ENCODE measurements at places on chromosomes 3 and 15.
A peak's percentile ranks its signal among the peaks of the same experiment; 100 is the strongest.

- DNase-seq: peak; percentile 9
Observed at GRCh38 chr3:135034891-135035440, 239.9 kb downstream of the EPHB1 start.

DNA sequence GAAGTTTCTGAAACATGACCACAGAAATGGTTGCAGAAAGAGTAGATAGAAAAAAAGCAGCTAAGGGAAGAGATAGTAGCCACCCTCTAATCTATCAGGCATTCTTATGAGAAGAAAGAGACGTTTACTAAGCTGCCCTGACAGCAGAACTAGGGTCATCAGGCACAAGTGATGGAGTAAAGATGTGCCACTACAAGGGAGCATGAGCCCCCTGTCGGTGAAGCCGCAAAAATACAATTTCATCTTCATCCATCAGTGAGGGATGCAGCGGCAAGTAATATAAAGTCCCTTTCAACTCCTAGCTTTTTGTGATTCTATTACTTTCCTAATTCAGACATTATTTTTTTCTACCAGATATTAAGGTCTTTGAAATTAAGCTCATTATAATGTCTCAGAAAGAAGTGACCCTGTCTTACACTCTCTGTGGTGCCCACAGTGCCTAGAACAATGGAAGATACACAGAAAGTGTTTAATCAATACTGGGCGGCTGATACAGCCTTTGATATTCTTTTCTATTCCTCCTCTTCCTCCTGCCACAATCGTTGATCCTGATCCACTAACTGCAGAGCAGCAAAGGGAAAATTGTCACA lies 651.6 kb downstream of the NTRK3 start:
- peak; percentile 15 for DNase-seq

GRCh38 chr3:78838362-78838761 lies 929.4 kb downstream of the ROBO1 start:
- DNase-seq: no peak

DNA sequence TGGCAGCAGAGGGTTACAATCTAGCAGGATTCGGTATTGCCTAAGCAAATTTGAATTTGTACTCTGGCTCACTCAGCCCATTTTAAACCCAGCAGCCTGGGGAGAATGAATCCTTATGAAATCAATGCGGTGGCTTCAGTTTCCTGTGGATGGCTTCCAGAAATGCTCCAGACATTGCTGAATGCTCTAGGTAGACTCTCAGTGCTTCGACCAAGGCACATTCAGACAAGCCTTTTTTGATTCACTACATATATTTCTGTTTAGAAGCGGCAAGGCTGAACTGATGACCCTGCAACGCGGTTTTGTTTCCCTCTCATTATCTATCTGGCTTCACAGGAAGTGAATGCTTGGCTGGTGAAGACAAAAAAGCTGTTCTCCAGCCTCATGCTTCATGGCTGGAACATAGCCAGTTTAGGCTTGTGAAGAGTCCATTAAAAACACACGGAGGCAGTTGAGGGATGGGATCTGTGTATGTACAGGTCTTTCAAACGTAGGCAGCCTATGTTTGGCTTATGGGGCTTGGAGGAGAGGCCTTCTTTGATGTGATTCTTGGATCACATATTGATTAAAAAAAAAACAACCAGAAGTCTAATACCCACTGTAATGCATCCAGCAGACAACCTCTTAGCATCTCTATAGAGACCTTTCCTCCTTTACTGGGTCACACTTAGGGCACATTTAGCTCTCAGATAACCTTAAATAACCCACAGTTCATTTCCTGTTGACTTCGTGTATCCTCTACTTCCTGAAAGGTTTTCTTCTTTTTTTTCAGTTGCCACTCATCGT lies 400.2 kb upstream of the TBL1XR1 start:
- DNase-seq: peak; percentile 94

DNA sequence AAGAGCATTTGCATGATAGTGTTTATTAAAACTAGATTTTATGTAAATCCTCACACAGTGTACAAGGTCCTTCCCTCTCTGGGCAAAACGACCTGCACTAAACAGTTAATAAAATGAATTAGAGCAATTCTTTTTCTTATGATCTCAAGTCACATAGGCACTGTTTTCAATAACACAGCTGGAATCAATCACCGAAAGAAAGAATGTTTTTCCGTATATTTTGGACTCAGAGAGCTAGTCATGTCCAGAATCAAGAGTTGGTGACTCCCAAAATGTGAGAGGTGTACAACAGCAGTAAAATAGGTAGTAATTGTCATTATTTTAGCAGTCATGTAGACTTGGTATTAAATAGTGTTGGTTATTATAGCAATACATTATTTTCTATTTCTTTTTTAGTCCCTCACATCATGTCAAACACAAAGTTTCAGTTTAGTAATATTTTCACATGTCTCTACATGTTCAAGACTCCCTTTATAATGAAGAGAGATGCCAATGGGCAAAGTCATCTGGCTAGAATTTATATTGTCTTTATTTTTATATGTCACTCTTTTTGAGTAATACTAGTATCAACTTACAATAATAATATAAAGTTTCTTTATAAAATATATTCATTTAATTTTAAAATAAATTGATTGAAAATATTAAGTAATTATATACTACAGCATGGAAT lies 448.6 kb upstream of the CDIN1 start:
- DNase-seq: peak; percentile 17

- peak; percentile 28 for DNase-seq
Observed at GRCh38 chr3:75294124-75294523, 370.0 kb upstream of the FRG2C start.

GRCh38 chr15:78993931-78994530 lies 49.2 kb upstream of the CTSH start:
- no peak for DNase-seq

GRCh38 chr15:91941871-91942658 lies 88.6 kb downstream of the SLCO3A1 start:
- DNase-seq: no peak

- no peak for DNase-seq
Observed at GRCh38 chr3:122936335-122936734, 91.2 kb downstream of the SEMA5B start.

- peak; percentile 73 for DNase-seq
Observed at GRCh38 chr3:150135287-150135721, 164.6 kb upstream of the PFN2 start.

GRCh38 chr3:77186319-77186718 lies 146.4 kb downstream of the ROBO2 start:
- DNase-seq: no peak

DNA sequence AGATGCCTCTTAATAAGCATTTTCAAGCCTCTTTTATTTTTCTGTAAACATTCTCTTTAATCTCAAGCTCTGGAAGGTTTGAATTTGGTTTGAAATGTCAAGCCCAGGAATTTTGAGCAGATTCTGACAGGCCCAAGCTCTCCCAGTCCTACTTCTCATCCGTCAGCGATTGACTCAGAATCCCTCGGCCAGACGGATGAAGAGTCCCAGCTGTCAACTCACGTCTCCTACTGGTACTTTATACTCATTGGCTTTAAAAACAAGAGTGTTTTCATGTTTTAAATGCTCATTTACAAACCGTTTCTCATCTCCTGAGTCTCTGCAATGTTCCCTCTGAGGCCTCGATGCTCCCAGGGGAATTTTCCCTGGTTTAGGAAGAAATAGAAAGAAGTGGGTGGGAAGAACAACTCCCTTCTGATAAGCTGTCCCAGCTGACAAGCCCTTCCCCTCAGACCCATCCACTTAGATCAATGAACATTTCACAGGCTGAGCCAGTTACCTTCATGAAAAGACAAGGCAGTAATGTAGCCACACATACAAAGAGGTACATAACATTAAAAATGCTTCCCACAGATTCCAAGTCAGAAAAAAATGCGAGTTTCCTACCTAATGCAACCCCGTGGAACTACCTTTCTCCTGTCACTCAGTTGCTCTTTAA lies 478.2 kb upstream of the DPH6 start:
- DNase-seq: no peak

GRCh38 chr15:70418943-70419342 lies 321.2 kb upstream of the TLE3 start:
- DNase-seq: no peak

DNA sequence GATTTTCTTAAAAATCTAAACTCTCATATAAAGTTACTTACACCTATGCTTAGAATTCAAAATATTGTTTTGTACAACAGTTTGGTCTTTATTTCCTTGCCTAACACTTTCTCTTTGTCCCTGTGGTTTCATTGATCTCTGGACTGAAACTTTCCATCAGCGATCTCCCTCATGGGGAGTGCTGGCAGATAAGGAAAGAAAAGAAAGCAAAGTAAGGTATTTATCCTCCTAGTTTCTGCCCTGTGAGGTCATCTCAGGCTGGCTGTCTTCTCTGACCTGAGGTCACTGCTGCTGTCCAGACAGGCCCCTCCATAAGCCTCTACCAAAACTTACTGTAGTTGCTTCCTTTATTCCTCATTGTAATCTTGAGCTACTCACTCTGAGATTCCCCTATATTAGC lies 57.9 kb upstream of the EPHA6 start:
- no peak for DNase-seq

GRCh38 chr3:25291481-25291905 lies 136.6 kb upstream of the RARB start:
- DNase-seq: no peak

DNA sequence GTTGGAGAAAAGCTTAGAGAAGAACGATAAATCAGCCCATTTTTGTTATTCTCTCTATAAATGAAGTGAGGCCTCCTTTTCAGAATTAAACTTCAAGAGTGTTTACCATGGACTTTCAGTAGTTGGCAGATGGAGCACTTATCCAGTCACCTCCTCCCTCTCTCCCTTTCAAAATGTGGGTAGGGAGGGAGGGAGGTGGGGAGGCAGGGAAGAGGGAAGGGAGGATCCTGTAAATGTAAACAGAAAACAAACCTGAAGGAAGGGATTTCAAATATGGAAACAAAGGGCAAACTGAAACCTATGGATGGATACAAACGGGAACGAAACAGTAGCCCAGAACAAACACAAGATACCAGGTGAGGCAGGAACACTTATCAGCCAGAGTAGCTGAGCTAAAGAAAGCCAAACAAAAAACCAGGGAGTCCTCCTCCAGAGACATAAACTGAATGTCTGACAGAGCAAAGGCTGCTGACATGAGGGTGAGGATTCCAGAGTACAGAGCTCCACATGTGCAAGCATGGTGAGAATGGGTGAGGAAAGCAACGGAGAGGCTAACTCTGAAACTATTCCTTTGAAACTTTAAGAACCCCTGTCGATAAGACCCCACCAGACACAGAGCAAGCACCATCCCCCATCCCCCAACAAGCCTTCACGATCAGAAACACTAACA lies 41.0 kb upstream of the GP5 start:
- DNase-seq: no peak

GRCh38 chr15:40829115-40829514 lies 607 bp upstream of the PPP1R14D start:
- DNase-seq: no peak

- no peak for DNase-seq
Observed at GRCh38 chr15:77681362-77681761, 48.6 kb upstream of the LINGO1 start.

DNA sequence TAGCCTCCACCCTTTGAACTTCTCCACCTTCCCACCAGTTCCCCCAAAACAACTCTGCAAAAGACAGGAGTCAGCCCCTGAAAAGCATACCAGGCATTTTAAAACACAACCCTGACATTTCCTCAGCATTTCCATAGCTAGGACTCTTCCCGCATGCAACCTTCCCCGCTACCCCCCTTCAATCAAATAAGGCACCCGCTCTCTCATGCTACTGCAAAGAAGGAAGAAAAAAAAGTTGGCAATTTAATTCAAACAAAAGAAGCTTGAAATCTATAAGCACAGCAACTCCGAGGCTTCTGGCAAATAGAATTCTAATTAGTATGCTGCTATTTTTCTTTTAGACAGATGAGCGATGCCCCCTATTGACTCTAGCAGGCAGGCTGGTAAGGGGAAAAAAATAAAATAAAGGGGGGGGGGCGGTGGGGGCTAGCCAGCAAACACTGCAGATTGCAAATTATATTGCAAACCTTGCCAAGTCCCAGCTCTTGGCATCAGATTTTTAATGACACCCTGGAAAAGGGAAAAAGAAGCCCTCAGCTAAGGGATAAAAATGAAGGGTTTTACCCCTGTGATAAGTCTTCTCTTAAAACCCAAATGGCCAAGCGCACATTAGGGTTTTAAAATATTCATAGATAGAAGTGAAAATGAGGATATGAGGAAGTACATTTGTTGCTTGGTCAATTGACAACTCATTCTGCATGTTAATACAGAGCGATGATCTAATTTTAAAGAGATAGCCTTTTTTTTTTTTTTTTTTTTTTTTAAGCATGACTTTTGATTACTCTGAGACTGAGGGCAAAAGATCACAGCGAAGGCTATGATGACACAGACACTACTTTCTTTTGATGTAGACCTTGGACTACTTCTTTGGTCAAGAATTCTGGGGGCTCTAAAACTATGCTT lies 255.2 kb downstream of the NR2F2 start:
- DNase-seq: peak; percentile 1

DNA sequence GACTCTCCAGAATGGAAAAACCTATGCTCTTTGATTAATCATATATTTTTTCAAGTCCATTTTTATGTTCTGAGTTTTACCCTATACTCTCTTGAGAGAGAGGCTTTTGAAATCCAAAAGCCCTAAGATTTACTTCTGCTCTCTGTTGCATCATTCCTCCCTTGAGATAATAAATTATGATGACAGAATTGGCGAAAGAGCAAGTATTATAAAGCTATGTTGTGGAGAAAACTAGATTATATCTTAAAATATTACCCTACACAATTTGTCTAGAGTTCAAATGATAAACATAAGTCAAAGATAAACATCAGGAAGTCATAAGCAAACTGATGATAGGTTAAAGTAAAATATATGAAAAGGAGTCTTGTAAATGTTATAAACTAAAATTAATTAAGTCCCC lies 293.4 kb upstream of the MME start:
- peak; percentile 84 for DNase-seq

- peak; percentile 41 for DNase-seq
Observed at GRCh38 chr3:46662771-46663551, 30.5 kb downstream of the ALS2CL start.

DNA sequence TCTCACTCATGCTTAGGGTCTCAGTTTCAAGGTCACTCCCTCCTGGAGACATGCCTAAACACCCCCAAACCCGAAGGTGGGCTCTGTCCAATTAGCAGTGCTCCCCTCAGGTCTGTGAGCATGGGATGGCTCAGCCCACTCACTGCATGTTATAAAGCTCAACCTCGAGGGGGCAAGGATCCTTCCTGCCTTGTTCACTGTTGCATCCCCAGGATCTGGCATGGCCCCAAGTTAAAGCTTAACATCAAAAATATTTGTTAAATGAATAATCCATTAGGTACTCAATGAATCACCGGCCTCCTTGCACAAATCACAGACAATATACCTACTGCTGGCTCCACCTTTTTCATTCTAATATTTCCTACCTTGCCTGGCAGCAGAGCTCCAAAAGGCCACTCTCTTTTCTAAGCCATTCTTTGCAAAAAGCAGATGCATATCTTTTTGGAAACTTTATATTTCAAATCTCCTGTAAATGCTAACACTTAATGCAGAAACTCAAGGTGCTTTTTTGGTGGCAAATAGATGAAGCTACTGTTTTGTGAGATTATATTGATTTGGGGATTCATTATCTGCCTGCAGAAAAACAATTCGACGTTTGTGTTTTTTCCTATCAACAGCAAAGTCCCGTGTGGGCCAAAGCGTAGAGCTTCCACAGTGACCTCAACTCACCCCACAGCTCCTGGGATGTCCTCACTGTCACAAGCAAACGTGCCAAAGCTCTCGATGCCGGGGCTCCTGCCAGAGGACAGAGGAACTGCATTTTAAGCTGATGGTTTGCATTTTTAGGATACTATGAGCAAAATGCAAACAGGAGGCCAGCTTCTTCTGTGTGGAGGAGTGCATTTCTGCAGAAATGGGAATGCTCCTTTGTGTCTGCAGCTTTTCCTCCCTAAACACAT lies 35.4 kb downstream of the PCOLCE2 start:
- DNase-seq: peak; percentile 80

- DNase-seq: no peak
Observed at GRCh38 chr3:14177580-14178246, 688 bp downstream of the XPC start.
